Vagina (tissue), 2 donors: ENCODE measurements at places on chromosomes 16 and 17.

DNA sequence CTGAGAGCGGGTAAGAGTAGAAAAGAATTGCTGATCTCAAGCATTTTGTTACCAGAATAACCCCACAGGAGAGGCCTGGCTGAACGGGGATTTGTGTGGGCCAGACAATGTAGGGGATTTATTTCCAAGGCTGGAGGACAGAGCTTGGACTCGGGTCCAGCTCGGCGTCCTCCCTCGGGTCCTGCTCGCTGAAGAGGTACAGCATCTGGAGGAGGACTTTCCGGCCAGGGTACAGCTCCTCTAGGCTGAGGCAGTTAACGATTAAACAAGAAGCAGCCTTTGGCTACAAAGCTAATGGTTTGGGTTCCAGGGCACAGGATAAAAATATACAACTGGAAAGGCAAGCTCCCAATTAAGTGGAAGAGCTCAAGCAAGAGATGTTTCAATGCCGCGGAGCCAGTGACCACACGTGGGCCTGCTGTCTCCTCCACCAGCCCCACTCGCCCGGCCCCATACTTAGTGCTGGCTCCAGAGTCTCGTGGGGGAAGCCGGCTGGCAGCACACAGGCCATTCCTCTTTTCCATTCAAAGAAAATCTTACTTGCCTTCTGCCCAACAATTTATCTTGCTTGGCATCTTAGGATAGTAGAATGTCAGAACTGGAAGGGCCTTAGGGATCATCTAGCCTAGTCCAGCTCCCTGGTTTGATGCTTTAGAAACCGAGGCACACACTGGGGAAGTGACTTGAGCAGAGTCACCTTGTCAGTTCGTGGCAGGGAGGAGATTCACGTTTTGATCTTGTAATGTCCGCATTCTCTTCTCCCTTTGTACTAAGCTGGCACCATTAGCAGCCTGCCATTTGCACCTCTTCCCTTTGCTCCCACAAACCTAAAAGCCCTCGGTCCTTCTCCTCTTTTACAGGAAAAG is 85.9 kb upstream of the TBX2 start:
- H3K27me3 ChIP-seq: no peaks in the 10 kb centered on the region
- DNase-seq: no peak
- peaks cover 35% of the 10 kb centered on the region for H3K4me1 ChIP-seq
- H3K27ac ChIP-seq: peak overlapping the region; percentile 63

DNA sequence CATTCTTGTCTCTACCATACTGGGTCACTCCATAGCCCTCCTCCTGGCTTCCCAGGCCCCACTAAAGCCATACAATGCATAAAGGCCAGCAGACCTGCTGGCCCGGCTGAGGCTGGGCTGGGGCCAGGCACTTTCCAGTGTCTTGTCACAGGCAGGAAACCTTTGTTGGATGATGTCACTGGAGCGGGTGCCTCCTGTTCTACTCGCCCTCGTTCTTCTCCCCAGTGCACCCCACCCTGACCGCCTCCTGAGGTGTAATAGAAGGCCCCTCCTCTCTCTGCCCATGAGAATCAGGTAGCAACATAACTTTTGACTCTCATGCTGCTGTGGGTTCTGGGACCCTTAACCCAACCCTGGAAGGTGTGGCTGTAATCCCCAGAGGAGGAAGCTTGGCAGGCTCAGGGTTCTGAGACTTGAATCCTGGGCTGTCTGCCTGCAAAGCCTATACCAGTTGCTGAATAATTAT is 54.2 kb upstream of the IL34 start:
- no peaks in the 10 kb centered on the region for H3K27me3 ChIP-seq
- peak overlapping the region; percentile 87 for H3K27ac ChIP-seq
- H3K4me3 ChIP-seq: no peak overlapping the region
- H3K4me1 ChIP-seq: peaks cover 67% of the 10 kb centered on the region
- no peaks in the 10 kb centered on the region for H3K36me3 ChIP-seq
- no peak for DNase-seq

DNA sequence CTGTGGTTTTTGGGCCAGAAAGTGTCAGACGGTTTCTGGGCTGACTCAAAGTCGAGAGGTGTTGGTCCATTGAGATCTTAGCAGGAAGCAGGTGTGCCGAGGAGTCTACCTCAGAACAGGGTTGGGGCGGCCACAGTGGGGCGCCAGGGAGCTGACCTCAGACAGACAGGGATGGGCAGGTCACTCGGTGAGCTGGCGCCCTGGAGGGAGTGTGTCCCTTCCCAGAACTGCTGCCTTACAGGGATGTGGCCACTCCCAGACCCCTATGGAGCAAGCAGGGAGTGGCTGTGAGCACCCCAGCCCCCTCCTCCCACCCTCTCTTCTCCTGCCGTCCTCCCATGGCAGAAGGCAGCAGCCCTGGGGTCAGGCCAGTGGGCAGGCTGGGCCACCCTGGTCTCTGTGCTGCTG is 14.0 kb upstream of the DPEP1 start:
- H3K4me3 ChIP-seq: no peak overlapping the region
- peaks cover 9% of the 10 kb centered on the region for H3K4me1 ChIP-seq
- no peak for DNase-seq
- H3K36me3 ChIP-seq: no peaks in the 10 kb centered on the region

GRCh38 chr17:72775919-72776318 is 316.6 kb downstream of the SLC39A11 start:
- H3K4me3 ChIP-seq: no peak overlapping the region
- no peak overlapping the region for H3K27ac ChIP-seq
- DNase-seq: no peak
- H3K36me3 ChIP-seq: no peaks in the 10 kb centered on the region

- DNase-seq: no peak
- no peaks in the 10 kb centered on the region for H3K36me3 ChIP-seq
- H3K4me3 ChIP-seq: no peak overlapping the region
- peaks cover 16% of the 10 kb centered on the region for H3K4me1 ChIP-seq
These were observed 38.5 kb downstream of the PIGL start for GRCh38 chr17:16255481-16255921.
